ENCODE measurements at places on chromosomes 7 and 10.

DNA sequence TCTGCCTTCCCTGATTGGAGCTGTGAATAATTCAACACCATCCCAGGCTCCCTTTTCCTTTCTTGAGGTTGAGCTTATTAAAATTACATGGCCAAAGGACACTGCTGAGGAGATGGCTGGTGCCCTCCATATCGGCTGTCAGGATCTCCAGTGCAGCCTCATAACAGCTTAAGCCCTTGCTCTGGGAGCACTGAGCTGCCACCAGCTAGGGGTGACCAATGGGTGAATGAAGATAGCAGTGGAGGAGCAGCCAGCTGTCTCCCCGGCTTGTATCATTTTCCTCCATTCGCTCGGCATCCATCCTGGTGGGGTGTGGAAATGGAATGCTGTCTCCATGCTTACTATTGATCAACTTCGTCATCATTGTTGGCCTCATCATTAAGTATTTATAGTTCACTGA is 154.6 kb downstream of the TMEM178B start:
- DNase-seq, result no peak

GRCh38 chr7:101953248-101953819 is 135.9 kb downstream of the CUX1 start:
- DNase-seq, result no peak

GRCh38 chr7:156680281-156680680 is 39.7 kb downstream of the RNF32 start:
- no peak for DNase-seq

- DNase-seq, result no peak
Measured at GRCh38 chr7:140640727-140641523, at the start of gene DENND2A. Gene DENND2A (minus strand): TSS chr7:140640813. CDS start chr7:140602397, 38,416 bp downstream.

- DNase-seq, result no peak
Measured at GRCh38 chr10:70584909-70585544, 17.5 kb downstream of the PRF1 start.

DNA sequence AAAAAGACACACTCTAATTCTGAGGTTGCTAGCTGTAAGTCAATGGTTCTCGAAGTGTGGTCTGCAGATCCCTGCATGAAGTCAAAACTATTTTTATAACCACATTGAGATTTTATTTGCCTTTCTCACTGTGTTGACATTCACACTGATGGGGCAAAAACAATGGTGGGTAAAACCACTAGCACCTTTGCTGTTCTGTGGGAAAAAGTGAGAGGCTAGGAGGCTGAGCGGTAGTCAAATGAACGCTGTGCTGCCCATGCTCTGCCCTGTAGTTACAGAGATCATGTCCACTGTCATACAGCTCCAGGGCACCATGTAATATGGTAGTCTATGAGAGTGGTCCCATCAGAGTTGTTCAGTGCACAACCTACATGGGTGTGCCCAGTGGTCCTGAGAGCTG is 21.6 kb upstream of the PDCD4 start:
- no peak for DNase-seq

DNA sequence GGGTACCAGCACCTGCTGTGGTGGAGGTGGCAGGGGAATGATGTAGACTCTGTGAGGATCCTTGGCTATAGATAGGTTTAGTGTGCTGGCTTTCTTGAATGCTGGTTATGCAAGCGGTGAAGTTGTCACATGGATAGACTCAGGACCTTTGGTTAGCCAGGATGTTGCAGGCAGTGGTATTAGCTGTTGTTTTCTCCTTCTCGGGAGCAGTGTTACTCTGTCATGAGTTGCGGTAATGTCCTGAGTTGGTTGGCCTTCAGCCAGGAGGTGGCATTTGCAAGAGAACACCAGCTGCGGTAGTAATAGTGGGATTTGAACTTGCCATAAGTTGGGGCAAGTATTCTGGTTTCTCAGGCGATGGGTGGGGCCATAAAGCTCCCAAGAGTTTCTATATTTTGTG is 10.8 kb downstream of the AGK start:
- DNase-seq, result no peak

- no peak for DNase-seq
Measured at GRCh38 chr7:32059289-32060011, 10.8 kb downstream of the PDE1C start.

GRCh38 chr10:129755158-129755591 is 208.9 kb downstream of the EBF3 start:
- no peak for DNase-seq

- no peak for DNase-seq
Measured at GRCh38 chr10:74145133-74145532, 5.5 kb downstream of the AP3M1 start.

- DNase-seq, result no peak
Measured at GRCh38 chr7:90736968-90737939, 141.1 kb downstream of the CDK14 start.

DNA sequence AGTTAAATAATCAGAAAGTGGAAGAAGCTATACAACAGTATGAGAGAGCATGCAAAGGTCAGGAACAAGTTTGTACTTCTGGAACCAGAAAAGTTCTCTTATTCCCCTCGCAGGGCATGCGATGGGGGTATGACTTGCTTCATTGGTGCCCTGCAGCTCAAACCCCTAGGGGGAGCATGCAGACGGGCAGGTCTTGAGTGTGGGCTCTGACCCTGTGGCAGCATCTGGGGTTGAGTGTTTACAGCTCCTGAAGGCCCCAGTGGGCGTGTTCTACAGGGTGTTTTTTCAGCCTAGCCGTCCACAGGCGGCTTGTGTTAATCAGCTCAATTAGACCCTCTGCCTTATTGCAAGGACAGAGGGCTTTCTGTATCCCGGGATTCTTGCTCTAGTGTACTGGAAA is 44.5 kb downstream of the KIF20B start:
- no peak for DNase-seq

All from 8988T (cell line).